ENCODE measurements at places on chromosomes 6 and 20. TPM values are rescaled to one million over a fixed set of nuclear protein-coding genes. Genes with fewer than 3 reads are reported as not detected.

DNA sequence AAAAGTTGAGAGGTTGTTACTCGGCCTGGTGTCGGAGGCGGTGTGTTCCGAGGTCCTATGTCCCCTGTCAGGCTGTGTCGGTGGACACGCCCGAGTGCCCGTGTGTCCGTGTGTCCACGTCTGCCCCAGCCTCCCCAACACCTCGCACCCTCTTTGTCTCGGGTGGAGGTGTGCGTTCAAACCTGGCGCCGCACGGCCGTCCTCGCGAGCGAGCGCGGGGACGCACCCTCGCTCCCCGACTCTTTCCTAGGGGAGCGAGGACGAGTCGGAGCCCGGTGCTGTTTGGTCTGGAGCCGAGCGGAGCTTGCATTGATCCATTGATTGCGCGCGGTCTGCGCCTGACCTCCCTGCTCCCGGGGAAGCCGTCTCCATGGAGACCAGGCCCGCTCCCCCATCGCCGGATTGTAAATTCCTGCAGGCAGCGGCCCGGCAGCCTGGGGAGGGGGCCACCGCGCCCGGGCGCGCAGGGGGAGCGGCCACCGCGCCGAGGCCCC, 411 bp upstream of the SCUBE3 start:
- no peak for DNase-seq

The EDN3 gene
- not detected for total RNA-seq

DNA sequence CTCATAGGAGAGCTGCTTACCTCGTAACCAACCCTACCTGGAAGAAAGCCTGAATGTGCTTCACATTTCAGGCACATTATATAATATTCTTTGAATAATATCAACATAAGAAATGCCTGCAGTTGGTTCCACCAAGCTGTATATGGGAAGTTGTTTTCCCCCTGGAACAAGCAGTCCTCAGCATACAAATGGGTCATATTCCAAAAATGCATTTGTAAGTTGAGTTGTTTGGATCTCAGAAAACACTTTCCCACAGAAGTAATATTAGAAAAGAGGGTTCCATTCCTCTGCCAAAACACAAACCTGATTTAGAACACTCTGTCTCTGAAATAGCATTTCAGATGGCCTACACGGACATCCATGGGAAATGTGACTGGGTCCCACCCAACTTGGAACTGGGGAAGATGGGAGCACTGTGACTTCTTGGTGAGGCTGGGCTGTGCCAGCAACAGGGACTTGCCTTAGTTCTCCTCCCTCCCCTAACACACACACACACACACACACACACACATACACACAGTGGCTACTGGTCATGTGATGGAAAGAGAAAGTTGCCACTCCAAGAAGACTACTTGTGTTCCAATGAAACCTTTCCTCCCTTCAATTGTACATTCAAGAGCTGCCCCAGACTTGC, 11.4 kb upstream of the RCAN2 start:
- no peak for DNase-seq

DNA sequence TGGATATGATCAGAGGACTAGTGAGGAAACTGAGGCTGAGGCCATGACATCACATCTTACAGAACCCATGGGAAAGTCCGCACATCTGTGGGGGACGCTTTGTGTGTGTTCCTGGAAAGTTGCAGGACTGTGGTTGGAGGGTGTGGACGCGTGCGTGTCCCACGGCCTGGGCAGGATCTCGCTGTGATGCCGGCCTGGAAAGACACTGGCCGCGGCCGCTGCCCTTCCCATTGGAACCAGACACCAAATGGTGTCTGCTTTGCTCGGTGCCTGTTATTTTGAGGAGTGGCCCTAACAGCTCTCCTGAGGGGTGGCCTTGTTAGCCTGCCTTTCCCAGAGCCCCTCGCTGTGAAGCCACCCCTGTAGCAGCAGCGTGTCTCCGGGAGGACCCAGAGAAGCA, 41.1 kb downstream of the DLL1 start:
- DNase-seq = no peak

The RSPO3 gene
- 2.8 TPM for total RNA-seq

The PROCR gene
- total RNA-seq = 561 TPM

DNA sequence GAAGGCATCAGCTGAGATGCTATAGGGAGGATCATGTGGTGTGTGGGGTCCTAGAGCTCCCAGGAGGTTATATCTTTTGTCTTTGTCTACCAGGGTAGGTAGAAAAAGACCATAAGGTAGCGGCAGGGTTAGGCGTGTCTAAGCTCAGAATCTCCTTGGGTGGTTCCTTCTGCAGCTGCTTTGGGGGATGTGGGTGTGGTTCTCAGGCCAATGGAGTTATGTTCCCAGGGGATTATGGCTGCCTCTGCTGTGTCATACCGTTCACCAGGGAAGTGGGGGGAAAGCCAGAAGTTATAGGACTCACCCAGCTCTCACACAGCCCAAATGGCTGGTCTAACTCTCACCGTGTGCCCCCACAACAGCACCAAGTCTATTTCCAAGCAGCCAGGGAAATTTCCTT, 107.4 kb upstream of the ADGRB3 start:
- DNase-seq = no peak

The TMEM200A gene
- total RNA-seq = not detected

- no peak for DNase-seq
Measured at GRCh38 chr6:46440141-46440540, 51.1 kb downstream of the RCAN2 start.
